ENCODE measurements at places on chromosomes 13 and 19. TPM values are rescaled to one million over a fixed set of nuclear protein-coding genes. Genes with fewer than 3 reads are reported as not detected.

GRCh38 chr19:41449079-41449864, 6.3 kb downstream of the ERICH4 start:
- DNase-seq, result peak; percentile 17

MCEMP1 gene
- 0.78 TPM for total RNA-seq

DNA sequence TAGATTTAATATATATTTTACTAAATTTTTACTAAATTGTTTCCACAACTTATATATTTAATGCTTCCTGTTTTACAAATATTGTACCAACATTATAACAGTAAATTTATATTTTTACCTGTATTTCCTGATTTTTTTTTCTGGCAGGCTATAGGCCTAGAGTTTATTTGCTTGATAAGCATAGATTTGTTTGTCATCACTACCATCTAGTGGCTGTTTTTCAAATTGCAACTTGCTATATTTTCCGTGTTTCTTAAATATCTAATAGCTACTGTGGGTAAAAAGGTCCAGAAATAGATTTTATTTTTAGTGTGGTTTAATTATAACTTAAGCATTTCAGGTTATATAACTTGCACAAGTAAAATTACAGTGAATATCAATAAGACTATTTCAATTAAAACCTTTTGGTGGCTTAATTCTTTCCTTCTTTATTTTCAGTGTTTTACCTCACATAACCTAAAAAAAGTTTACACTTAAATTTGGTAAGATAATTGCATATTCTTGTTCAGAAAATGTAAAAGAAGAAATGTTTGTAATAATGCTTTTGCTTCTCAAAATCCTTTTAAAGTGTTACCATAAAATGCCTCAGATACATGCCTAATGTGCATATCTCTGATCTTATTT, 60.6 kb downstream of the NDFIP2 start:
- no peak for DNase-seq

GRCh38 chr19:30225676-30226463, 146.3 kb upstream of the ZNF536 start:
- no peak for DNase-seq

ARHGEF1 gene
- 8.7 TPM for total RNA-seq
